ENCODE measurements at places on chromosomes 7 and 10. TPM values are rescaled to one million over a fixed set of nuclear protein-coding genes. Genes with fewer than 3 reads are reported as not detected.
A peak's percentile ranks its signal among the peaks of the same experiment; 100 is the strongest.

- DNase-seq: peak; percentile 29
Measured at GRCh38 chr7:20199015-20199737, 18.0 kb downstream of the MACC1 start.

DNA sequence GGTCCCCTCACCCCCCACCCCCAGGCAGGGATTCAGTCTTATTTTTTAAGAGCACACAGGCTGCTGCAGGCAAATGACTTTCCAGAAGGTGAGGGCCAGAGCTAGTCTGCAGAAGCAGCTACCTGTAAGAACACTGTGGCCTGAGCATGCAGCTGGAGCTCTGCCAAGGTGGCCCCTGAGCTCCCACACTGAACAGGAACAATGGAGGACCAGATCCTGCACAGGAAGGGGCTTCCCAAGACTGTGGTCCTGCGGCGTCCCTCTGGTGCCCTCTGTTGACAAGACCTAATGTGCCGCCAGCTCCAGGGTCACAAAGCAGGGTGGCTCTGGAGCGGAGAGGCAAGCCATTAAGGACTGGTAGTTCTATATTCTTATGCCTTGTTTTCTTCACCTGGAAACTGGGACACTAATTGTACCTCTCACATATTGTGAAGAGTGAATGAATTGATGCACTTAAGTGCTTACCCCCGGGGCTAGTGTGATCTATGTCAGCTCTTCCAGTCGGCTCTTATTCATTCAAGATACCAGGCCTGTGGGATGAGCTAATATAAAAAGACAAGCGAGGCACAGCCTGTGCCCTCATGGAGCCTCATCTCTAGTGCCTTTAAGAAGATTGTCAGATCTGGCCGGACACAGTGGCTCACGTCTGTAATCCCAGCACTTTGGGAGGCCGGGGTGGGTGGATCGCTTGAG is 8.0 kb upstream of the BEND7 start:
- DNase-seq: no peak

DNA sequence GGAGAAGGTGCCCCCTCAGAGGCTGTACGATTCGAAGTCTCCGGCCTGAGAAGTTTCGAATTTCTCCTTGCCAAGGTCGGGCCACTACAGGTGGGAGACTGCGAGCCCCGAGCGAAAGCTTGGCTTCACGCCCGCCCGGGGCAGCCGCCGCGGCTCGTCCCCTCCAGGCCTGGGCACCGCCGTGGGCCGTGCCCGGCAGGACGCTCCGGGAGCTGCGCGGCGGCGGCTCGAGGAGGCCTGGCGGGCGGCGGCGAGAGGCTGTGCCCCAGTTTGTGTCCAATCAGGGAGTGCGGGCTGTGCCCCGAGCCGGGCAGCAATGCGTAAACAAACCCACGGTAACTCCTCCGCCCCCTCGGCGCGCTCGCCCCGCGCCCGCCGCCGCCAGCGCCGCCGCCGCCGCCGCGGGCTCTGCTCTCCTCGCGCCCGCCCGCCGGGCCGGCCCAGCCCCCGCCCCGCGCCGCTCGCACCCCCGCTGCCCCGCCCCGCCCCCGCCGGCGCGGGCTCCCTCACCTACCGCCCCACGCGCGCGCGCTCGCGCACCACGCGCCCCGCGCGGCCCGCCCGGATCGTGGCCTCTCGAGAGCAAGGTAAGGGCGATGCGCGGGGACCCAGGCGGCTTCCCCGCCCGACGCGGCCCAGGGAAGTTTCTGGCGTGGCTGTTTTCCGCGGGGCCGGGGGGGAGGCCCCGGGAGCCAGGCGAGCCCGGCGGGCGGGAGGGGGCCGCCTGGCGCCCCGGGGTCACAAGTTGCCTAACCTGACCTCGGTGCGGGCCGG is 57.8 kb upstream of the PCGF5 start:
- DNase-seq: no peak

GSTO2 gene
- 0.91 TPM for total RNA-seq

NUP205 gene
- total RNA-seq: 84.1 TPM
